ENCODE measurements at places on chromosomes 1 and 21.

GRCh38 chr1:185864889-185865517 is 130.8 kb downstream of the HMCN1 start:
- no peak for DNase-seq

DNA sequence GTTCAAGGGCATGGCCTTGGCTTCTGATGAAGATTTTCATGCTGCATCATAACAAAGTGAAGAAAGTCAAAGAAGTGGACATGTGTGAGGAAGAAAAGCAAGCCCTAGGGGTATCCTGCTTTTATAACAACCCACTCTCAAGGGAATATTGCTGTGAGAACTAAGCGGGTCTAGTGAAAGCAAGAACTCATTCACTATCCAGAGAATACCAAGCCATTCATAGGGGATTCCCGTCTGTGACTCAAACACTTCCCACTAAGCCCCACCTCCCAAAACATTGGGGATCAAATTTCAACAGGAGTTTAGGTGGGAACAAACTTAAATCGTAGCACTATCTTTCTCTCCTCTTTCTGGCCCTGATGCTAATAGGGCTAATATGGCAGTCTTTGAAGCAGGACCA is 98.5 kb upstream of the CTTNBP2NL start:
- no peak for DNase-seq

GRCh38 chr1:207402744-207403143 is 51.4 kb upstream of the CR2 start:
- DNase-seq = no peak

- peak; percentile 73 for DNase-seq
These were observed 288.3 kb upstream of the ADGRL2 start for GRCh38 chr1:81512252-81513003.

- peak; percentile 51 for DNase-seq
These were observed 361.5 kb downstream of the KIF26B start for GRCh38 chr1:245516284-245516759.

DNA sequence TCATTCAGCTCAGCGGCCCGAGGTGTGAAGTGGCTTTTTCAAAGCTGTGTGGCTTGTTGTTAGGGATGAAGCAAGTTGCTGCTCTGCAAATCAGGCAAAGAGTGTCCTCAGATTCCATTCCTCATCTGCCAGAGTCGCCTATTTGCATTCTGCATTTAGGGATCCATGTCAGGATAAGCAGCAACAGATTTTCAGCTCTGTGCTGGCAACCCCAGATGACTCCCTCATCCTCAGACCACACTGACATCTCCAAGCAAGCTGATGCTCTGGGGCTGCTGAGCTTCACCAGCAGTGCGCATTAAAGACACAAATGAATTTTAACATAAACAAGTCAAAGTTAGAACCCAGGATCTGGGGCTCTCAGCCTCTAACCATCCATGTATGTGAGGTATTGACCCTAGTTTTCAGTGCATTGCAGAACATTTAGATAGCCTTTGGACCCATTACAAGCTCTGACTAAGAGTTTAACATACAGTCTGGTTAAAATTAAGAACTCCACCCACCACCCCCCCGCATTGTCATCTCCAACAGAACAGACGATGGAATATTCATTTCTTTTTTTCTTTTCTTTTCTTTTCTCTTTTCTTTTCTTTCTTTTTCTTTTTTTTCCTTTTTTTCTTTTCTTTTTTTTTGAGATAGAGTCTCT is 10.9 kb downstream of the CFAP107 start:
- DNase-seq = no peak

- no peak for DNase-seq
These were observed 5.3 kb downstream of the C1orf159 start for GRCh38 chr1:1110561-1110971.

DNA sequence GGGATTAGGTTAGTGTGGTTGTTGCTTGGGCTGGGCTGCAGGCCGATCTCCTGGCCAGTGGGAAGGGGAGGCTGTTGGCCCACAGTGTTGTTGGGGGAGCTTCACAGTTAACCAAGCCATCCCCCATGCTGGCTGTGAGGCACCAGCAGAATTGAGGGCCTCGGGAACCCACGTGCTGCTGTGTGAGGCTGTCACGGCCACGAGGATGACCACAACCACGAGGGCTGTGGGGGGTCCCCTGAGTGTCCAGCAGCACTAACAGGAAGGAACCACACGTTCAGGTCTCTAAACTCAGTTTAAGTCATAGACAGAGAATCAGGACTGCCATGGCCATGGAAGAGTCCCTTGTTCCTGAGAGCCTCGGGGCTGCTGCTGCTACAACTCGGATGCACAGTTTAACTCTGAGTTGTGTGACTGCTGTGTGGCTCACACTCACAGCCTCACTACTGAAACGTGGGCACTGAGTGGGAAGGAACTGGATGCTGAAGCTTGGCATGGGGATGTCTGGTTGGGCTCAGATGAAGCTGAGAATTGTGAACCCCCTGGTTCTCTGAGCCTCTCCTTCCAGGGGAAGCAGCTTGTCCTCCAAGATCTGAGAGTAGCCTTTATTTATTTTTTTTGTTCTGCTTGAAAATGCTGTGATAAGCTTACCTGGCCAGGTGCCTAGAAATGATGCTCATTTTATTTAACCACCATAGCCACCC is 4.8 kb upstream of the MMEL1 start:
- no peak for DNase-seq

DNA sequence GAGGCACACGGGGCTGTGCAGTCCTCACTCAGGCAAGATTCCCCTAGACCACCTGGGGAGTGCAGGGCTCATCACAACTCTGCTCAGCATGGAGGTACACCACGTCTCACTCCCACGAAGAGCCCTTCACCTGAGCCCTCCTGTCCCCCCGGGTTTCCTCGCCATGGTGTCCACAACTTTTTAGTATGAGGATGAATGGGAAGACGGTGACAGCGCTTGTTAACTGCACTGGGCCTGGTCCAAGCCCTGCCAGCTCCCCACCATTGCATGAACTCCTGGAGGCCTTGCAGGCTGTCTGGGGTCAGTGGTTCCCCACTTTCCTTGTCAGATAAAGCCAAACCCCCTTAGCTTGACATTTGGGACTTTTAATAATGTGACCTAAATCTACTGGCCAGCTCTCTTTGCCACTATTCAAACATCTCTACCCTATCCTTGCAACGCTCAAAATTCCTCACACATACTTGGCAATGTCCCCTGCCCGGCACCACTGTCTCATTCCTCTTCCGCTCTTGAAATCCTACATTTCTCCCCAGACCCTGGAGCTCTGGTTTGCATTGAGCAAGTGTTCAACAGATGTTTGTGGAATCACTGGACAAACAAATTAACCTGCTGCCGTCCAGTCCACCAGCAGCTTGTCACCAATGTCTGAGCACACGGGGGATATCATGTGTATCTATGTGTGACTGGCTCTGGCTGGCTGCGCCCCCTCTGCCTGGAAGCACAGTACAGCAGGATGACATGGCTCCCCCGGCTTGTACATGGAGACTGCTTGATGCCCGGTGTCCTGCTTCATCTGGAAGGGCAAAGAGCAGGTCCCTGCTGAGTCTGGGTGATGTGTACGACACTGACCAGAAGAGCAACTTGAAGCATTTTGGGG is 11.2 kb downstream of the TMEM9 start:
- DNase-seq = no peak

- no peak for DNase-seq
These were observed 11.2 kb downstream of the KIFAP3 start for GRCh38 chr1:170063109-170063826.

GRCh38 chr1:64268653-64269557 is 65.5 kb downstream of the UBE2U start:
- peak; percentile 84 for DNase-seq

GRCh38 chr21:35927262-35927661 is 133.1 kb downstream of the SETD4 start:
- DNase-seq = no peak

DNA sequence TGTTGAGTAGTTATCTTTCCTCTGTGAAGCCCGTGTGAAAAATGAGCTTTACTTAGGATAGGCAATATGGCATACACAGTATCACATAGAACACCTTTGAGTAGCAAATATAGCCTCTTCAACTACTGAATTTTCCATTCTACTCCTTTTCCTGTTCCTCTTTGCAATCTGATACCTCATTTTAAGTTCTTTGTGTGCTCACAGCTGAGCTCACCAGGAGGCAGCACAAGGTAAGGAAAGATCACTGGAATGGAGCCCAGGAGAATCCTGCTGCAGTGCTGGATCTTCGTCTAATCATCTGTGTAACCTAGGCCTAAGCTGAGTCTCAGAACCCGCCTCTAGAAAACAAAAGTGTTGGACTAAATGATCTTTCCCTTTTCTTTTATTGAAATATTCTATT is 171.0 kb downstream of the LRRC40 start:
- peak; percentile 53 for DNase-seq

- DNase-seq = no peak
These were observed 38.6 kb downstream of the NFIA start for GRCh38 chr1:61120998-61121397.

GRCh38 chr1:53754484-53755312 is 15.7 kb upstream of the GLIS1 start:
- peak; percentile 58 for DNase-seq

DNA sequence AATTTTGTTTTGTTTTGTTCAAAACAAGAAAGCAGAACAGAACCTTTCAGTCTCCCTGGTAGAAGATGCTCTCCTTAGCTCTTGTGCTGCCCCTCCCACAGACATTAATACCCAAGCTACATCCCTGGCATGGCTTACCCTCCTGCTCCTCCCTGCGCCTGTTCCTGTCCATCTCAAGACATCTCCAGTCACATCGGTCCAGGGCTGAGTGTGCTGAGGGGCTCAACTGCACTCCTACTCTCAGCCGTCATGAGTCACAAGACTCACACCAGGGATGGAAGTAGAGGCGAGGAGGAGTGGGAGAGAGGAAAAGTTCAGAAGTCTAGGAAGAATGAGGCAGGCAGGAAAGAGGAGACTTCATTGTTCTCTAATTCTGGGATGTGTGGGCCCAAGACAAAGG is 9.2 kb upstream of the TACSTD2 start:
- DNase-seq = no peak

DNA sequence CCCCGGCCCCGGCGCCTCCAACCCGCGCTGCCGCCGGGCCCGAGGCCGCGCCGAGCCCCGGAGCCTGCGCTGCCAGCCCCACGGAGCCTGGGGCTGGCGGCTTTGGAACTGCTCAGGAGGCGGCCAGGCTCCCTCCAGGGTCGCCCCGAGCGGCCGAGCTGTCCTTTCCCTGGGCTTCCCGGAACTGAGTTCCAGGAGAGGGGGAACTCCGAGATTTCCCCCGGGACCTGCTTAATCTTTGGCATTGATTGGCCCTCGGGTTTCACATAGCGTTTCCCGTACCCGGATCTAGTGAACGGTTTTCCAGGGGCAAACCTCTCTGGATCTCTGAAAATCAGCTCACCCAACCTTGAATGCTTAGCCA is 504 bp downstream of the H6PD start:
- DNase-seq = peak; percentile 56

DNA sequence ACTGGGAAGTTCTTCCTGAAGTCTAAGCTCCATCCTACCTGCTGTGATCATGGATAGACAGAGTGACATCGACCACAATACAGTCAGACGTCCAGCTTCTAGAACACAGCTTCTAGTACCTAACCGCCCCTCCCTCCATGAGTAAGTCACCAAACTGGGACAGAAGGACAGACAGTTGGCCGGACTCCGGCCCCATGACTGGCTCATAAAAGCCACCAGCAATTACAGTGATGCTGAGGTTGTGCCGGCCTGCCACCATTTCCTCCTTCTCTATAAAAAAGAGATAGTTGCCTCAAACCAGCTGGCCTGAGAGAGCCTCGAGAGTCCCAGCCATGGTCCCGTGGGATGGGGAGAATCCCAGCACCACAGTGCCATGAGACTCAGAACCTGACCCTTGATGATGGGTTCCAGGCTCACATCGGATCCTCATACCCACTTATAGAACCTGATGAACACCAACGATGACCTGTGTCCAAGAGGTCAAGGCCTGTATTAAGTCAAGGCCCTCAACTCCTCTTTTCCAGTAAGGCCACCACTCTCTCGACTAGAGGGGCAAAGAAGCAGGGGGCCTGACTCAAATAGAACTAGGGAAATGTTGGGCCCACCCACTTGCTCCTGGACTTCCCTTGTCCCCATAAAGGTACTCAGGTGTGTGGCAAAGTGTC is 3.4 kb downstream of the MEF2D start:
- DNase-seq = no peak

- DNase-seq = peak; percentile 73
These were observed 12.7 kb downstream of the EFNA3 start for GRCh38 chr1:155091071-155092051.

- DNase-seq = no peak
These were observed 47.0 kb downstream of the CNST start for GRCh38 chr1:246613096-246613758.

DNA sequence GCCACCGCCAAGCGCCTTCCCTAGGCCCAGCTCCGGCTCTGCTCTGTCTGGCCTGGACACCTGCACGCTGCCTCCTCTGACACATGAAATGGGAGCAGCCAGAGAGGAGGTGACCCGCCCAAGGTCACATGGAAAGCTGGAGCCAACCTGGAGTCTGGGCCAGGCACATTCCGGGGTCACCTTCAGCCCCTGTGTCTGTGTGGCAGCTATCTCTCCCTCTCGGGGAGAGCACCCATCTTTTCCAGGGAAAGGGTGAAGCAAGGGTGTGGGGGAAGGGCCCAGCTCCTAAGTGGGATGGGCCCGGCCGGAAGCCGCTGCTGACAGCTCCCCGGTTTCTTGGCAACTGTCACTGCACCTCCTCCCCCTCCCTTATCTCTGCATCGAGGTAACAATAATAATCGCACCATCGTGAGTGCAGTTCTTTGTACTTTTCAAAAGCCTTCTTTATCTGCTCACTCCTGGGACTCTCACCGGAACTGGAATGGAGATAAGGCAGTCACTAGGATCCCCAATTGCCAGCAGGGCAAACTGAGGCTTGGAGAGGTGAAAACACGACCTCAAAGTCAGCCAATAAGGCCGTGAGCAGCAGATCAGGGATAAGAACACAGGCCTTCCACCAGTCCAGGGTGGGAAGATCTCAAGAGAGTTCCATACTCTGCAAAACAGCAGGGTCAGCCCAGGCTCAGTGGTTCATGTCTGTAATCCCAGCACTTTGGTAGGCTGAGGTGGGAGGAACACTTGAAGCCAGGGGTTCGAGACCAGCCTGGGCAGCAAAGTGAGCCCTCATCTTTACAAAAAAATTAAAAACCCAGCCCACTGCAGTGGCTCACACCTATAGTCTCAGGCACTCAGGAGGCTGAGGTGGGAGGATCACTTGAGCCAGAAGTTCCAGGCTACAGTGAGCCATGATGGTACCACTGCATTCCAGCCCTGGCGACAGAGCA is 36.9 kb downstream of the RAP1GAP start:
- no peak for DNase-seq

GRCh38 chr1:62654744-62655143 is 33.4 kb downstream of the DOCK7 start:
- DNase-seq = no peak

GRCh38 chr1:213492161-213493041 is 441.4 kb downstream of the RPS6KC1 start:
- no peak for DNase-seq

- DNase-seq = no peak
These were observed 9.3 kb upstream of the TTLL10 start for GRCh38 chr1:1164361-1164700.

Data from HAP-1 (cell line).